Activated CD4-positive, alpha-beta T cell treated with anti-CD3 and anti-CD28 coated beads for 48 hours (primary cell): ENCODE measurements at places on chromosomes 5 and 9.

DNA sequence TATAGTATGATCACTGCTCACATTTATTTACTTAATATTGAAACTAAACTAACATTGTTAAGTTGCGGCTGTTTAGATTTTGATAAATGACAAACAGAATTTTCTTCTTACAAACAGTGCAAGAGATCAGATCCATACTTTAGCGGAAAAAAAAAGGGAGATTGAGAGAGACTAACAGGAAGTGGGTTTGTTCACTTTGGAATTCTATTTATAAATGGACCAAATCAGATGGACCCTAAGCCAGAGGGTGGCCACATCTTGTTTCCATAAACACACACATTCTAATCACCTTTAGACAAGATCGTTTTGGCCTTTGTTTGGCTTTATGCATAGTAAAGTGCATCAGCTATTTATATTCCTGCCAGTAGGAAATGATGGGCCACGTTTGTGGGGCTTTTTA, 381.4 kb upstream of the CD180 start:
- DNase-seq: no peak

DNA sequence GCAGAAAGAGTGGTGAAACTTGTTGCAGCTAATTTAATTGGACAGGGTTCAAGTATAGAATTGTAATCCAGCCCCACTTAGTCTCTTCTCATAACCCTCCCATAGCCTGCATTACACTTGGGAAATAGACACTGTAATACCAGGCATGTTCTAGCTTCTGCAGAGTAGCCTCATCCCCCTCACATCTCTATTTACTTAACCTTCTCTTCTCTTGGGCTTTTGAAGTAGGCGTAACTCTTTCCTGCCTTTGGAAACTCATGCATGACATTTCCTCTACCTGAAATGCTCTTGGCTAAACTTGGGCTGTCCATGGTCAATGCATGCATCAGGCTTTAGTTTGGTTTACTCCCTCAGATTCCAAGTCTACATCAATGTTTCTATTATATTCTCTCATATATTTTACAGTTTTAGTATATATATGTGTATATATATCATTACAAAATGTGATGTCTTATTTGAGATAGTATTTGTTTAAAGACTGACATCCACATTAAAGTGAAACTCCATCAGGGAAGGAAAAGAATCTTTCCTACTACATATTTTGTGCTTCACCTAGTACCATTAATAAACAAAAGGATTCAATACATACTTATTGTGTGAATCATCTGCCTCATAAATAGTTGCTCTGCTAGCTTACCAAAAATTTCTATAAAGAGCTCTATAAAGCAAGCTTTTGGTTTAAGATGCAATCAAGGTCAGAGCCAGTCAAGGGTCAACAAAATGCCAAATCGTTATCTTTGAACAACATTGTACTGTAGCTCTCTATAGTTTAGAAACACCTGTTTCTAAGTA, 1158.0 kb downstream of the MAT2B start:
- no peak for DNase-seq

GRCh38 chr5:80071510-80072021, 36.4 kb downstream of the THBS4 start:
- DNase-seq: no peak

- no peak for DNase-seq
Measured at GRCh38 chr9:93600504-93600903, 24.1 kb downstream of the PHF2 start.

DNA sequence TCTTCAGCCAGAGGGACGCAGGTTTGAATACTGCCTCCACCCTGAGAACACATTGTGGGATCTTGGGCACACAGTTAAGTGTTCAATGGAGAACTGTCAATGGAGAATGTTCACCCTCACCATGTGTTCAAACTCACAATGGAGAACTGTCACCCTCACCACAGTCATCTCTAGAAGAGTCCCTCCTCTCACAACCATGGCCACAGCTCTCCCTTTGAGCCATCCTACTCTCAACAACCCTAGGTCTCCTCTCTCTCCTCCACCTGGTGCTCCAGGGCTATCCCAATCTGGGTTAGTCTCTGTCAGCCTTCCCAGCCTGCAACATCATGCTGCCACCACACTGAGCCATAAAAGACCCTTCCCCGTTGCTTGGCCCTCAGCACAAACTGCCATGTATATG, 36.3 kb upstream of the HAND1 start:
- DNase-seq: no peak

DNA sequence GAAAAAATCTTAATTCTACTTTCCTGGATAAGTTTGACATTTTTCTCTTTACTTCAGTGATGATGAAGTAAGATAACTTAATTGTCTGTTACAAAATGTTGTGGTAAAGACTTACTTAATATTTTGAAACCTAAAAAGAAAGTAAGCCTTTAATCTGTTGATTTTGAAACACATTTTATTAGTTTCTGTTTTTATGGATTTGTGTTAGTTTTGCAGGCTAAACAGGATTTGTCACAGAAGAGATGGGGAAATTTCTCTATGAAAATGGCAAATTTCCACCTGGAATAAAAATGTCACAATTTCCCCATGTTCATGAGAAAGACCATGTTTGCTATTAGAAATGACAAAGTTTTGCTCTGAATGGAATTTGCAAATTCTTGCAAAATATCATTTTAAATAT, 237.1 kb downstream of the RFX3 start:
- DNase-seq: no peak

DNA sequence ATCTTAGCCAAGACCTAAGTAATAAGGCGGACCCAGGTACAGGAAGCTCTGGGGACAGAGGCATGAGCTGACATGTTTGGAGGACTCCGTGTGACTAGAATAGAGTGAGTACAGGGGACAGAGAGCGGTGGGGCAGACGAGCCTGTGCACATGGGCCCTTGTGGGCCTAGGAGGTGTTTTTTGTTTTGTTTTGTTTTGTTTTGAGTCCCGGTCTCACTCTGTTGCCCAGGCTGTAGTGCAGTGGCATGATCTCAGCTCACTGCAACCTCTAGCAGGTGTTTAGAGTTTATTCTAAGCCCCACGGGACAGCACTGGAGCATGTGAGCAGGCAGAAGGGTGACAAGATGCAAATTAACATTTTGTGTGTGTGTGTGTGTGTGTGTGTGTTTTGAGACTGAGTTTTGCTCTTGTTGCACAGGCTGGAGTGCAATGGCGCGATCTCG, 3.1 kb upstream of the EEIG1 start:
- DNase-seq: no peak
